OCI-LY7 (cell line): ENCODE measurements at places on chromosomes 12 and 14. TPM values are rescaled to one million over a fixed set of nuclear protein-coding genes. Genes with fewer than 3 reads are reported as not detected.

DNA sequence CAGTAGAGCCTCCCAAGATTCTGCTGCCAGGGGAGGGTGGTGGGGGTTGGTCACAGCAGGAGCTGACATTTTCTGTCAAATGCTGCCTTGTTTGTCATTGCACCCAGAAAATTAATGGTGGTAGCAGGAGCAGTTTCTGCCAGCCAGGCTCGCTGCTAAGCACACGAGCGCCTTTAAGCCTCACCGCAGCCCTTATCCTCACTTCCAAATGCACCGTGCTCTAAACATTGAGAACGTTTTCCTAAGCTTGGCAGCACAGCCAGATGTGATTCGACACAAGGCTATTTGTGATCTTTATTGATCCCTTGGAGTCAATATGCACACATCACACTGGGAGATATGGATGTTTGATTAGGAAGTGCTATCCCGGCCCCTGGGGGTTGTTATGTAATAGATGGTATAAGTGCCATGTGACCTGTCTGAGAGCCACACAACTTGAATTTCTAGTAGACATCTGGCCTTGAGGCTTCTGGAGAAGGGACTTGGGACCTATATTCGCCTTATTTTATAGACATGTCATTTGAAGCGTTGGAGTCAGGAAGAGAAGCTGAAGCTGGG lies 31.6 kb upstream of the BEGAIN start:
- DNase-seq: no peak

DNA sequence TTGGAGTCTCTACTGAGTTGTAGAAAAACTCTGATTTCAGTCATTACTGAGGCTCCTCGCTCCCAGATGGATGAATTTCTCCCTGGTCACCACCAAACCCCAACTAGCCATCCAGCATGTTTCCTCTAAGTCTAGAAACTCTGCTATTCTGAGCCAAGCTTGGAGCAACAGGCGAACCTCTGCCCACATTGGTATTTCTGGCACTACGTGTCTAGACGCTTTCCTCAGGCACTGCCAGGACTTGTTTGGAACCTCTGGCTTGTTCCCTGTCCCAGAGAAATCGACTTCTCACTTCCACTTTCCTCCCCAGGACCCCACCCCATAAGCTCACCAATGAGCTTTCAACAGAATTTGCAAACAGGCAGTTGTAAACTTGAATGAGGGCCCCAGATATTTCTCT lies 27.6 kb downstream of the WSCD2 start:
- no peak for DNase-seq

DNA sequence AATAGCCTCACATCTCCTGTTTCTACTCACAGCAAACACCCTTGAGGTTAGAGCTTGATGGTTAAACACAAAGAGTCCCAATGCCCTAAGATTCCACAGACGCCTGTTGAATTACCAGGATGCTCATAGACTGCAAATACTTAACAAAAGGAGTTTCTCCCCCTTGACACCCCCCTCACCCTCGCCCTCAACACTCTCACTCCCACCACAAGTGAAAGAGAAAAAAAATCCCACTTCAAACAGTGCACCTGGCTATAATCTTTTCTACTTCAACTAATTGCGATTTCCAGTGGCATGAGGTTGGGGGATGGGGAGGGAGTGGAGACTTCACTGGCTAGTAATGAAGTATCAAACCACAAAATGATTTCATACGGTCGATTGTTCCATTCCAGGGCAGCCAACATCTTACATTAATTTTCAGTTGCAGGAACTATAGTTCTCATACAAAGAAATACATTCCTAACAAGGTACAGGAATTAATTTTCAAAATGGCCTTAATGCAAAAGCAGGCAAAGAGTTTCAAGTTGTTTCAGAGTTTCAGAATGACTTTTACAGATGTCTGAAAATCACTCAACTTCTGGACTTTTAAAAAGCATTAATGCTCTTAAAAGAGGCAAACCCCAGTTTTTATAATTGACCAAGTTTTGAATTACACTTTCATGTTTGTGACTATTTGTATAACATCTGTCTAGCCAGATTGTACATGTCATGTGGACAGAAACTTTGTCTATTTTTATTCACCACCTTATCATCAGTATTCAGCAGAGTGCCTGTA lies 390.7 kb downstream of the C12orf75 start:
- DNase-seq: no peak

DNA sequence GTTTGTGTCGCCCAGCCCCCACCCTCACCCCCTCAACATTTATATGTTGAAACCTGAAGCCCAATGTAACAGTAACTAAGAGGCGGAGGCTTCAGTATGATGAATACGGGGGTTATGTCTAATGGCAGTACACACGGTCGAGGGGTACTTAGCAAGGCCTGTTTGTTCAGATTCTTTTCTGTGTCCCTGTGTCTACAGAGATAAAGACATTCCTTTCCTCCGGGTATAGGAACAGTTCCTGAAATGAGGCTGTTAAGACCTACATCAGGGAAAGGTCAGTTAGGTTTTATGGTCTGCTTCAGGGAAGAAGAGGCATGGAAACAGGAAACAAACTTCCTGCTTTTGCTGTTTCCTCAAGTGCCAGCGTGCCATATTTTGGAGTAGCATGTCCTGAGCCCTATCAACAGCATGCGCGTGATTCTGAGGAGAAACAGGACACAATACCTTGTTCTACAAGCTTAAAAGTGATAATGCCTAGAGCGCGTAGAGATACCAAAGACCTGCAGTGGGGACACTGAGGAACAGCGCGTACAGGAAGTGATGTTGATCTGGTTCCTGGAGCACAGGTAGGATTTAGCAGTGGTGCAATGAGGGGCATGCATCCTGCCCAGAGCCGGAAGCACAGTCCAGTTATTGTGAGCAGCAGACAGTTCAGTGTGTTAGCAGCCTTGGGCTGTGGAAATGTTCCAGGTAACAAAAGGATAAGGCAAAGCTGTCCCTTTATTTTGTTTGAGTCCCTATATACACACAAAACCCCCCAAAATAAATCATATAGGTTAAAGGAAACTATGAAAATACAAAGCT lies 47.2 kb downstream of the FGD4 start:
- peak; percentile 29 for DNase-seq

DNA sequence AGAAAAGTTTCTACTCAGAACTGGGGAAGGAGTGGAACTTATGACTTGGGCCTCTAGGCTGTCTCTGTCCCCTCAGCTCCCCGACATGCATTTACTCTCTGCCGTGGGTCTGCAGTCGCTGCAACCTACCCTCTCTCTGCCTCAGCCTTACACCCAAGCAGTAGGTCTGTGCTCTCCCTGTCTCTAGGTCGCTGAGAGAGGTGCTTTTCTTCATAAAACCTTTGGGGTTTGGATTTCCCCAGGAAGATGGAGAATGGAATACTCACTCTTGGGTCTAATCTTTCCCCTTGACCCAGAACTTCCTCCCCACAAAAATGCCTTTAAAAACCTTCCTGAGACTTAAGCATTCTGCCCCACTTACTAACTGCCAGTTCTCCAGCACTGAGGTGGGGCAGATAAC lies 12.9 kb downstream of the GPR84 start:
- no peak for DNase-seq

DNA sequence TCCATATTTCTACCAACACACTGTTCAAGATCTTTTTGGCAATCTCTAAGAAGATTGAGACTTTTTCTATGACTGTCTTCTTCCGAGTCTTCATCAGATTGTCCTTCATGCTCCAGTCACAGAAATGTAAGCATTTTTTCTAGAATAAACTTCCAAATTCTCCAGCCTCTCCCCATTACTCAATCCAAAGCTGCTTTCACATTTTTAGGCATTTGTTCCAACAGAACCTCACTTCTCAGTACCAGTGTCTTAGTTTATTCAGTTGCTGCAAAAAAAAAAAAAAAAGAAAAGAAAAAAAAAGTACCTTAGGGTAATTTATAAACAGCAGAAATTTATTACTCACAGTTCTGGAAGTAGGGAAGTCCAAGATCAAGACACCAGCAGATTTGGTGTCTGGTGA lies 290.8 kb upstream of the NOVA1 start:
- DNase-seq: no peak

DNA sequence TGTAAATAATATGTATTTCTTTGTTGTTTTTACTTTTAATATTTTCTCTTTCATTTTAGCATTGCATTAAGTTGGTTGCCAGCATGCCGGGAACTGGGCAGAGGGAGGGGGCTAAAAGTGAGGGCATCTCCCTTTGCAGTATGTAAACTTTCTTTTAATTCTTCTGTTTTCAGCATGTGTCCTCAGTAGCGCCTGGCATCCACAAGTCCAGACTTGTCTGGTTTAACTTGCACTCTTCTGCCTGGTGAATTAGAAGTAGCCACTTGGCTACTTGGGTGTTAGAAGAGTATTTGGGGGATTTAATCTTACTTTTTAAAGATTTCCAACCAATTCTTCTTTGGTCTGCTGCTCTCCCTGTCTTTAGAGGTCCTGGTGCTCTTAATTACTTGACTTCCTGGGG lies 117.2 kb upstream of the SCAF11 start:
- peak; percentile 18 for DNase-seq

TMTC1 gene
- total RNA-seq: not detected in 2 replicates

A2M gene
- not detected in 2 replicates for total RNA-seq
